ENCODE measurements at places on chromosomes 5 and 9.

DNA sequence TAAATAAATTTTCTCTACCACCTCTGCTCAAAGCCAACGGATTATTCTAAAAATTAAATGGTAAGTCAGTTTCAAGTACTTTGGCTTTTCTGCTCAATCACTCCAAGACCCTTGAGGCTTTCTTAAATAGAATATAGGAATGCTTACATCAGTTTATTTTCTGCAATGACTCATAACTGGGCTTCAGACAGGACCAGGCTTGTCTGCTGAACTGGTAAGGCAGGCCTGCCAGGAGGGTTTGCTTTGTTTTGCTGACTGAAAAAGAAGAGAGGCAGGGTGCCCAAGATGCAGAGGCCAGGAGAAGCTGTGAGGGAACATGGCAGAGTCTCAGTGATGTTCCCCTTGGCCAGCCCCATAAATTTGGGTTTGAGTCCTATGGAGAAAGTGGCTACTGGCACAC, 60.3 kb upstream of the EPB41L4A start:
- DNase-seq, result no peak

GRCh38 chr5:39256477-39257235, 37.3 kb upstream of the FYB1 start:
- DNase-seq, result no peak

DNA sequence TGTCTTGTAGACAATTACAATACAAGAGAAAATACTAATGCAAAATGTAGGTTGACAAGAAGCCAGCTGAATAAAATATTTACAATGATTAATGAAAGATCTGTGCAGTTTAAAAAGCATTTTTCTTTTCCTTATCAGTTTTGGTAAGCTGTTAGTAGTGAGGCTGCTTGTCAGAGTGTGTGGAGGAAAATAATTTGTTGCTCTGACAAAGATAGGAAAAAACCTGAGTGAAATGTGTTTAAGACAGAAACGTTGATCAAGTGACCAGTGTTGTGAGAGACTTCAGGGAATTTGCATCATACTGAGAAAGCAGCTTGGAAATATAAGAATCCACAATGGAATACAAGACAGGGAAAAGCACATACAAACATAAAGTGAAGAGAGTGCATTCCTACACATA, 360.3 kb upstream of the CDH18 start:
- no peak for DNase-seq

DNA sequence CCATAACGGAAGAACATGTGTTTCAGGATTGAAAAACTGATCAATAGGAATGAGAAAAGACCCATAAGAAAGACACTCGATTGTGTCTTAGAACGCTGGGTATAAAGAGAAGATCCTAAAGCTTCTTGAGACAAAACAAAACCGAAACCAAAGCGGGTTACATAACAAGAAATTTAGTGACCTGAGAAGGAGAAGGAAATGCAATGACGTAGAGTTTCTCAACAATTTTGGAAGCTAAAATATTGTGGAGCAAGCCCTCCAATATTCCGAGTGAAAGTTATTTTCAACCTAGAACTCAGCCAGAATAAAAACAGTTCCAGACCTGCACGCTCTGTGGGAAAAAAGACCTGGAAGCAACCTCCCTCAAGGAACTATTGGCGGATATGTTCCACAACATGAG, 81.9 kb upstream of the FREM1 start:
- no peak for DNase-seq

GRCh38 chr5:132064140-132064539, 3.7 kb downstream of the IL3 start:
- no peak for DNase-seq

DNA sequence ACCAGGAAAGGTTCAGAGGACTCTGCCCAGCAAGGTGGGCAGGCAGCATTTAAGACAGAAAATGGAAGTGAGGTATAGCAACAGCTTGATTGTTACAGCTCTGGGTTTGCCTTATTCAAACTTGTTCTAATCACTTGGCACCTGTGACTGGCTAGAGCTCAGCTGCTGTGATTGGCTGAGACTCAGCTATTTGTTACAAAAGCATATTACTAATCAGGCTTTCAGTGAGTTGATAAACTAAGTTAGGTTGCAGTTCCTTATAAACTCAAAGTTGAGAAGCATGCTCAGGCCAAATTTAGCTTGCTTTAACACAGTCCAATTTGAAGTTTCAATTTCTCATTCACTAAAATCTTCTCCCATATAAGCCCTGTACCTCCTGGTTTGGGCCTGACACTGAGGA, 56.3 kb downstream of the GDA start:
- no peak for DNase-seq

DNA sequence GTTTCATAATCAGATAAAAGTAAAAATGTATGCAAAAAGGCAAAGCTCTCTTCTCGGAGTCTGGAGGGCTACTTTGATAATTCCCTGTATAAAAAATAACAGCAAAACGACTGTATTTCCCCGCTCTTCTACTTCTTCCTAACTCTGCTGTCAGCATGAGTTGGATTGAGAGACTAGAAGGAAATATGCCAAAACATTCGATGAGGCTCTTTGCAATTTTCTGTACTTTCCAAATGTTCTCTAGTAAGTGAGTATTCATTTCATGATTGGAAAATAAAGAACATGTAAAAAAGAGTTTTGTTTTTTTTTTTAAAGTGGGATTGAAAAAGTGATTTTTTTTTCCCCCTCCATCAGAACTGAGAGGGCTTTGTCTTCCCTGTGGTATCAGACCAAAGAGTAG, 677.5 kb downstream of the ACTL7B start:
- DNase-seq, result no peak

GRCh38 chr9:110095161-110095595, 112.8 kb downstream of the C9orf152 start:
- DNase-seq, result no peak

GRCh38 chr5:98461485-98461884, 312.0 kb upstream of the RGMB start:
- DNase-seq, result no peak

- no peak for DNase-seq
Observed at GRCh38 chr9:125785248-125785751, 38.1 kb downstream of the PBX3 start.
